Memory B cell (primary cell): ENCODE measurements at places on chromosomes 5 and 9.

DNA sequence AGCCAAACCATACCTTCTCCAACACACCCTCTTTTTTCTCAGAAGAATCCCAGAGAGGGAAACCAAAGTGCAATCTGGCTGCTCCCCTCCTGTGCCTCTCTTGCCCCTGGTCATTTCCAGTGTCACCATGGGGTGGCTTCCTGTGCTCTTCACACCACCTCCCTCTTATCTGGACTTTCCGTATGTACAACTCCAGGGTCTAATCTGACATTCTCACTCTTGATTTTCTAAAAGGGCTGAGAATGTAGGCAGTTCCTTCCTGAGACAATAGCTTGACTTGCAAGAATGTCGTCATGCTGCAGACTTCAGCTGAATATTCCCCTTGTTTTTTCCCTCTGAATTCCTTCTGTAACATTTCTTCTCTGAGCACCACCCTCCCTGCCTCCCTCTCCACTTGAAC lies 110.2 kb downstream of the FBXL7 start:
- no peaks in the 10 kb centered on the region for H3K36me3 ChIP-seq
- no peak overlapping the region for H3K27ac ChIP-seq
- no peak for DNase-seq
- no peak overlapping the region for H3K4me3 ChIP-seq
- H3K4me1 ChIP-seq: no peaks in the 10 kb centered on the region

- H3K4me3 ChIP-seq: no peak overlapping the region
- no peak for DNase-seq
- peaks cover 12% of the 10 kb centered on the region for H3K36me3 ChIP-seq
- H3K27me3 ChIP-seq: no peaks in the 10 kb centered on the region
- H3K27ac ChIP-seq: no peak overlapping the region
These were observed 282.6 kb downstream of the ZNF608 start for GRCh38 chr5:124463851-124464250.

- no peaks in the 10 kb centered on the region for H3K36me3 ChIP-seq
- H3K4me1 ChIP-seq: no peaks in the 10 kb centered on the region
- no peak overlapping the region for H3K27ac ChIP-seq
- DNase-seq: no peak
These were observed 14.8 kb downstream of the STC2 start for GRCh38 chr5:173313351-173313801.

DNA sequence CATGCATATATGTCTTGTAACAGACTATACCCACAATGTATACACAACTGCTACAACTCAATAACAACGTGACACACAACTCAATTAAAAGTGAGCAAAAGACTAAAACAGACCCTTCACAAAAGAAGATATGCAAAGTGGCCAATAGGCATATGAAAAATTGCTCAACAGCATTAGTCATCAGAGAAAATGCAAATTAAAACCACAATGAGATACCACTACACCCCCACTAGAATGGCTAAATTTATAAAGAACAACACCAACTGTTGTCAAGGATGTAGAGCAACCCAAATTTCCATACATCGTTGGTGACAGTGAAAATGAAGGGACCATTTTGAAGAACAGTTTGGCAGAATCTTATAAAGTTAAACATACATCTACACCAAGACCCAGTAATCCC lies 38.9 kb downstream of the GABRB2 start:
- no peak overlapping the region for H3K4me3 ChIP-seq
- H3K27me3 ChIP-seq: no peaks in the 10 kb centered on the region
- H3K36me3 ChIP-seq: no peaks in the 10 kb centered on the region
- no peaks in the 10 kb centered on the region for H3K4me1 ChIP-seq
- DNase-seq: no peak

- no peak overlapping the region for H3K4me3 ChIP-seq
- H3K27ac ChIP-seq: peak overlapping the region; percentile 45
- peaks cover 14% of the 10 kb centered on the region for H3K4me1 ChIP-seq
- peaks cover 41% of the 10 kb centered on the region for H3K36me3 ChIP-seq
These were observed 168.3 kb upstream of the OTULINL start for GRCh38 chr5:14413331-14413750.

GRCh38 chr5:765948-766631 lies 18.4 kb downstream of the ZDHHC11B start:
- no peak for DNase-seq
- no peaks in the 10 kb centered on the region for H3K36me3 ChIP-seq
- peaks cover 2% of the 10 kb centered on the region for H3K27me3 ChIP-seq
- no peak overlapping the region for H3K4me3 ChIP-seq
- no peaks in the 10 kb centered on the region for H3K4me1 ChIP-seq

- no peaks in the 10 kb centered on the region for H3K4me1 ChIP-seq
- no peak overlapping the region for H3K4me3 ChIP-seq
- no peak overlapping the region for H3K27ac ChIP-seq
- no peak for DNase-seq
- H3K36me3 ChIP-seq: no peaks in the 10 kb centered on the region
These were observed 36.6 kb upstream of the CCL21 start for GRCh38 chr9:34746526-34746925.

DNA sequence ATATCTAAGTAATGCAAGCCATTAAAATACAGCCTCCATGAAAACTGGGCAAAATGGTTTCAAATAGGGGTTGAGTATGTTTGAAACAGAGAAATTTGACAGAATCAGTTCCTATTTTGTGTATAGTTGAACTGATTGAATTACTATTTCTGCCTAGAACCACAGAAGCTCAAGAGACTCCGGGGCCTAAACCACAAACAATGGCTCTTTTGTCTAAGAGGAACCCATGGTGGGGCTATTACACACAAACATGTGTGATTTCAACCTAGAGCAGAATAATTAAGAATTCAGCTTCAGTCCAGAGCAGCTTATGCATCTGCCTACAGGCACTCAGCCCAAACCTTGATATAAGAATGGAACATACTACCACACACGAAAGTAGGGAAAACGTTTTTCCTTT lies 171.2 kb upstream of the MPDZ start:
- H3K4me3 ChIP-seq: no peak overlapping the region
- no peaks in the 10 kb centered on the region for H3K4me1 ChIP-seq
- H3K27me3 ChIP-seq: no peaks in the 10 kb centered on the region
- no peak for DNase-seq

DNA sequence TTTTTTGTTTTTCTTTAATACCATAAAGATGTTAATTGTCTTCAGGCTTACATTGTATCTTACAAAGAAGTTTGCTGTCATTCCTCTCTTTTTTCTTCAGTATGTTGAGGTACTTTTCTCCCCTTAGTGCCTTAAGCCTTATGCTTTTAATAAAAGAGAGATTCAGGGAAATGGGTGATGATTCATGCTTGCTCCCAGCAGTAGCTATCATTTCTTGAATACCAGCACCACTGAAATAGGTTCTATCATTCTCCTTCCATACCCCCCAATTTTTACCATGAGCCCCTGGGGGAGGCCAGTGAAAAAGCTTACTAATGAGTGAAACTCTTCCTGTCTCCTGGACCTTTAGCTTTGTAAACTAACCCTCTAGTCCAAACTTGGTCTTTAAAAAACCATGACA lies 165.0 kb downstream of the FBXL7 start:
- H3K27ac ChIP-seq: no peak overlapping the region
- no peaks in the 10 kb centered on the region for H3K36me3 ChIP-seq
- H3K4me1 ChIP-seq: no peaks in the 10 kb centered on the region

GRCh38 chr9:115204904-115205453 lies 87.0 kb upstream of the TNC start:
- peak overlapping the region; percentile 7 for H3K27ac ChIP-seq
- no peak for DNase-seq
- no peaks in the 10 kb centered on the region for H3K36me3 ChIP-seq
- no peak overlapping the region for H3K4me3 ChIP-seq
- H3K4me1 ChIP-seq: peaks cover 21% of the 10 kb centered on the region
- H3K27me3 ChIP-seq: no peaks in the 10 kb centered on the region

DNA sequence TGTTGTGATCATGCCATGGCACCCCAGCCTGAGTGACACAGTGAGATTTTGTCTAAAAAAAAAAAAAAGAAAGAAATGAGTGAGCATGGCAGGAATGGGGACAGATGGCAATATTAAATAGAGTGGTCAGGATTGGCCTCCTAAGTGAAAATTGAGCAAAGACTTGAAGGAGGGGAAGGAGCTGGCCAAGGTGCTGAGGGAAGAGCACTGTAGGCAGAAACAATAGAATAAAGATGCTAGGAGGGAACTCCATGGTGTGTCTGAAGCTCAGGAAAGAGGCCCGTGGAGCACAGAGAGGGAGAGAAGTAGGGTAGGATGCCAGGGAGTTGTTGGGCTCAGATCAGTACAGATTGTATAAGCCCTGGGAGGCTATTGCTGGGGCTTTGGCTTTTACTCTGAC lies 64.4 kb upstream of the PCAT7 start:
- no peaks in the 10 kb centered on the region for H3K36me3 ChIP-seq
- no peaks in the 10 kb centered on the region for H3K4me1 ChIP-seq
- no peak for DNase-seq
- no peak overlapping the region for H3K4me3 ChIP-seq
- H3K27me3 ChIP-seq: peaks cover 7% of the 10 kb centered on the region
- H3K27ac ChIP-seq: no peak overlapping the region

- peaks cover 3% of the 10 kb centered on the region for H3K27me3 ChIP-seq
- no peak overlapping the region for H3K27ac ChIP-seq
- H3K4me1 ChIP-seq: peaks cover 2% of the 10 kb centered on the region
- no peak for DNase-seq
- H3K36me3 ChIP-seq: peaks cover 1% of the 10 kb centered on the region
These were observed 48.5 kb upstream of the DAB2 start for GRCh38 chr5:39473156-39473775.

DNA sequence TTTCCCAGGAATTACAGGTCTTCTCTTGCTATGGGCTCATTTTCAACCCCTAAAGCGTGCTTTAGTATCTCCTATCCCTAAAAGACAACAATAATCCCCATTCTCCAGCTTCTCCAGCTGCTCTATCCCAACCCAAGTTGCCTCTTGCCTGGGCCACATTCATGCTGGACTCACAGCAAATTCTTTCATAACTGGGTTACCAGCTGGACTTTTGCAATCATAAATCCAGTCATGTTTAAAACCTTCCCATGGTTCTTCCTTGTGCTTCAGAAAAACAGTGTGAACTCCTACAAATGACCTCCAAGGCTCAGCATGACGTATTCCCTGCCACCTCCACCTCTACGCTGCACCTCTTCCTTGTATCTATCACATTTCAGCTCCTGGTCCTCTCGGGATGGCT lies 346.9 kb downstream of the GADD45G start:
- no peak overlapping the region for H3K27ac ChIP-seq
- no peak overlapping the region for H3K4me3 ChIP-seq
- DNase-seq: no peak
- H3K27me3 ChIP-seq: no peaks in the 10 kb centered on the region
- no peaks in the 10 kb centered on the region for H3K4me1 ChIP-seq
- H3K36me3 ChIP-seq: peaks cover 2% of the 10 kb centered on the region

DNA sequence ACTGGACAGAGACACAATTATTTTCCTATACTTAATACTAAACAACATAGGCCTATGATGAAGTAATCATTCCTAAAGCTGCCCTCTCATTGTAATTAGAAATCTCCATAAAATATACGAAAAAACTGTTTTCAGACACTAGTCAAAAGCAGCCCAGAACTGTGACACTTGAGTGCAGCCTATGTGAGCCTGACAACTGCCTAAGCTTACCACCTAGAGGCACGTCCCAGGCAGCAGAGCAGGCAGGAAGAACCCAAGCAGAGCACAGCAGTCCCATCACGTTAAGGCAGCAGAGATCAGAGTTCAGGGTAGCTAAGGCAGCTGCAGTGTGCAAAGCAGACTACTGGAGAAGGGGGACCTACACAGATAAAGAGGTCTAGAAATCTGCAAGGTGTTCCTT lies 46.4 kb downstream of the GOLPH3 start:
- H3K4me3 ChIP-seq: no peak overlapping the region
- H3K27ac ChIP-seq: peak overlapping the region; percentile 32
- no peak for DNase-seq

GRCh38 chr5:159133041-159133741 lies 33.5 kb upstream of the EBF1 start:
- peak; percentile 53 for DNase-seq
- H3K36me3 ChIP-seq: no peaks in the 10 kb centered on the region
- no peaks in the 10 kb centered on the region for H3K4me1 ChIP-seq
- no peak overlapping the region for H3K4me3 ChIP-seq
- H3K27me3 ChIP-seq: peaks cover 4% of the 10 kb centered on the region

- no peak overlapping the region for H3K27ac ChIP-seq
- H3K27me3 ChIP-seq: peaks cover 12% of the 10 kb centered on the region
These were observed 105.8 kb downstream of the ROR2 start for GRCh38 chr9:91844190-91844589.

DNA sequence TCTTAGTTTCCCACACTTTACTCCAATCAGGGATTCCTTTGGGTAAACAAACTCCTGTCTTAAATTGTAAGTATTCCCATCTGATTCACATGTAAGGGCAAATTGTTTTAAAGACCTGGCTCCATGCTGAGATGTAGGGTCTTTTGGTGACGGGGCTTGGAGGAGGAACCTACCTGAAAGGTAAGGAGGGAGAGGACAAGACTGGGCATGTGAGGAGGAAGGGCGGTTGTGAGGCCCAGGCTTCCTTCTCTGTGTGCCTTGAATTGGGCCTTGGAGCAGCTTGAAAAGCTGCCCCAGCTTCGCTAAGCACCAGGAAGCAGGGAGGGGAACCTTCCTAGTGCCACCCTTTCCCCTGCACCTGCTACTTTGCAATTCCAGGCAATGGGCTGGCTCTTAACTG lies 86.8 kb downstream of the C9orf152 start:
- H3K27me3 ChIP-seq: no peaks in the 10 kb centered on the region
- peaks cover 64% of the 10 kb centered on the region for H3K4me1 ChIP-seq
- peaks cover 9% of the 10 kb centered on the region for H3K36me3 ChIP-seq
- peak overlapping the region; percentile 58 for H3K27ac ChIP-seq
- H3K4me3 ChIP-seq: no peak overlapping the region

DNA sequence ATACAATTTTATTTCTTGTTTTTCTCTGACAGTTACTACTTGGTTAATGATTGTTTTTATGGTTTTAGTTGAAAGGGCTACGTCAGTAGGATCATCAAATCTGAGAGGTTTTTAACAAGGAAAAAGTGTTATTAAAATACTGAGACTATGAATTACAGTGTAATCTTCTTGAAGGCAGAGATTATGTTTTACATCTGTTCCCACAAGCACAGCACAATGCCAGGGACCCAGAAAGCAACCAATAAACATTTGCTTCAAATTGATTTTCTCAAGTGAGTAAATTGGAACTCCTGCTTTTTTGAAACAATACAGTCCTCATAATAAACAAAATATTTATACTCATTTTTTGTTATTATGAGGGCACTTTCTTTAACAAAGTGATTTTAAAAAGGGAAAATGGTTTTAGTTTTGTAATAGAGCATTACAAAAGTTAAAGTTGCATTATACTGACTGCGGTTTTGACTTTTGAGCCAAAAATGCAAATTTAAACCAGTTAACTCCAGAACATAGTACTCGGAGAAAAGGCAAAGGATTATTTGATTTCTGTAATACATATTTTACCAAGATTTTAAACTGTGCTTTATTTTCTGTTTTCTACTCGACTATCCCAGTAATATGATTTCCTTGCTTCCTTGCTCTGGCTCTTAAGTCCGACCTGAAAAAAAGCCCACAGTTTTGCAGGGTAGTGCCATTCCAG lies 176.9 kb downstream of the GDNF start:
- H3K27me3 ChIP-seq: no peaks in the 10 kb centered on the region
- H3K4me3 ChIP-seq: no peak overlapping the region
- DNase-seq: no peak
- H3K36me3 ChIP-seq: peaks cover 13% of the 10 kb centered on the region
- H3K27ac ChIP-seq: no peak overlapping the region
- H3K4me1 ChIP-seq: peaks cover 3% of the 10 kb centered on the region

- H3K4me1 ChIP-seq: no peaks in the 10 kb centered on the region
- H3K36me3 ChIP-seq: no peaks in the 10 kb centered on the region
- H3K27ac ChIP-seq: no peak overlapping the region
- DNase-seq: no peak
- peaks cover 4% of the 10 kb centered on the region for H3K27me3 ChIP-seq
These were observed 291.2 kb downstream of the IRX1 start for GRCh38 chr5:3886524-3887451.
